ENCODE measurements at places on chromosomes 4 and X.
A peak's percentile ranks its signal among the peaks of the same experiment; 100 is the strongest.

- H3K27me3 ChIP-seq, result peaks cover 1% of the 10 kb centered on the region
- no peak overlapping the region for H3K4me3 ChIP-seq
- H3K4me1 ChIP-seq, result no peaks in the 10 kb centered on the region
- H3K27ac ChIP-seq, result no peak overlapping the region
These were observed 64.7 kb upstream of the UGT2B10 start for GRCh38 chr4:68751138-68751537.

GRCh38 chr4:183788308-183788905 lies 116.7 kb upstream of the STOX2 start:
- H3K36me3 ChIP-seq, result no peaks in the 10 kb centered on the region
- H3K4me3 ChIP-seq, result no peak overlapping the region
- no peak overlapping the region for H3K27ac ChIP-seq
- DNase-seq, result no peak

- no peak for DNase-seq
- no peak overlapping the region for H3K27ac ChIP-seq
- H3K36me3 ChIP-seq, result no peaks in the 10 kb centered on the region
- peaks cover 19% of the 10 kb centered on the region for H3K4me1 ChIP-seq
- no peak overlapping the region for H3K4me3 ChIP-seq
- H3K27me3 ChIP-seq, result no peaks in the 10 kb centered on the region
These were observed 15.1 kb downstream of the RAI2 start for GRCh38 chrX:17846045-17846444.

- peak; percentile 6 for DNase-seq
- peaks cover 14% of the 10 kb centered on the region for H3K4me1 ChIP-seq
- H3K4me3 ChIP-seq, result no peak overlapping the region
- no peak overlapping the region for H3K27ac ChIP-seq
- no peaks in the 10 kb centered on the region for H3K36me3 ChIP-seq
These were observed 120.9 kb upstream of the DDIT4L start for GRCh38 chr4:100311181-100311580.

DNA sequence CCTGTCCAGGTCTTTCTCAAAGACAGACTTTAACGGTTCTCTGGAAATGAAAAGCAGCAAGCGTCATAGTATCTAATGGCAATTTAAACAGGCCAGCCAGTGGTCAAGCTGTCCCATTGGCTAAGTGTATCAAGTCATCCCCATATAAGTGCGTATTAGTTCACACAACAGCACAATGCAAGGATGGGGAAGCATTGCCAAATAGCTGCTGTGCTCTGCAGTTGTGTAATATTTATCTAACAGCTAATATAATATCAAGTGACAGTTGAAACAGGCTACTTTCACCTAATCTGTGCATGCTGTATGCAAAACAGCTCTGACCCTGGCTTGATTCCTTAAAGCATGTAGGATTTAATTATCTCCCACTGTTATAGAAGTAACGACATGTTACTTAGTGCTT lies 134.8 kb upstream of the PPARGC1A start:
- no peaks in the 10 kb centered on the region for H3K36me3 ChIP-seq
- H3K27me3 ChIP-seq, result peaks cover 2% of the 10 kb centered on the region
- DNase-seq, result no peak
- no peak overlapping the region for H3K4me3 ChIP-seq
- no peaks in the 10 kb centered on the region for H3K4me1 ChIP-seq

DNA sequence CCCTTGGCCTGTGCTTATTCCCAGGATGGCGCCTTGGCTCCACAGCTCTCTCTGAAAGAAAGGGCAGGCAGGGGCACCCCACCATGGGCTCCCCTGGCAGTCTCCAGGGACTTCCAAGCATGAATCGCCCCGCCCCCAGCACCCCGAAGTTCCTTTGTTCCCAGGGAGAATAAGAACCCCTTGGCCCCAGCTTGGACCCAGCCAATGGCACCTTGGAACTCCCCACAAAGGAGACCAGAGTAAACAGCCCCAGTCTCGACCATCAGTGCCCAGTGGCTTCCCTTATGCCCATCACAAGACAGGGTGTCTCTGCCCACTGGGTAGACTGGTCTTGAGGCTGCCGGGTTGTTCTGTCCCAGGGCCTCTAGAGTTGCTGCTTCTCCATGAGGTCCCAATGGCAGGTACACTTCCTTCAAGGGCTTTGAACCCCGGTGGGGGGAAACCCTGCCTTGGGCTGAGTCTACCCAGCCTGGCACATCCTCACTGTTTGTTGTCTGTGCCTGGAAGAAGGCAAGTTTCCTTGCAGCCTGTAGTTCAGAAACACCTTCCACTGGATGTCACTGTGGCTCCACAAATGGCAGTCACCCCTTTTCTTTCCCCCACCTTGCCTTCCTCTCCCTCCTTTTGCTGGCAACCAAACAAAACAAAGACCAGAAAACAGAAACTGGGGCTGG lies 30.8 kb downstream of the NBDY start:
- H3K4me1 ChIP-seq, result peaks cover 2% of the 10 kb centered on the region
- no peak for DNase-seq
